Pericardium fibroblast (primary cell): ENCODE measurements at places on chromosomes 6 and 20. TPM values are rescaled to one million over a fixed set of nuclear protein-coding genes. Genes with fewer than 3 reads are reported as not detected.

HLA-DPB1 gene
- 7.7 and 7.8 TPM in 2 replicates for total RNA-seq

ZBTB12 gene
- 2.6 and 4.9 TPM in 2 replicates for total RNA-seq

RUNX2 gene
- 2.1 and 6.3 TPM in 2 replicates for total RNA-seq

MAS1 gene
- under 0.01 TPM in 1 of 2 replicates, not detected in the other for total RNA-seq

FRK gene
- total RNA-seq: 0.26 and 1.2 TPM in 2 replicates

MMP24 gene
- total RNA-seq: 0.26 and 0.93 TPM in 2 replicates

OPN5 gene
- not detected in 2 replicates for total RNA-seq

ATAT1 gene
- total RNA-seq: 2.0 and 7.9 TPM in 2 replicates

IL17F gene
- total RNA-seq: not detected in 2 replicates

HTR1E gene
- total RNA-seq: not detected in 2 replicates

TINAG gene
- not detected in 2 replicates for total RNA-seq

BCAS4 gene
- total RNA-seq: 5.6 and 8.2 TPM in 2 replicates

BTNL2 gene
- total RNA-seq: not detected in 2 replicates

GPANK1 gene
- 13.4 and 15.3 TPM in 2 replicates for total RNA-seq

STMND1 gene
- not detected in 2 replicates for total RNA-seq

ZC2HC1B gene
- not detected in 2 replicates for total RNA-seq

FAM209B gene
- total RNA-seq: not detected in 2 replicates

SLC17A9 gene
- 2.0 and 5.0 TPM in 2 replicates for total RNA-seq

COX4I2 gene
- total RNA-seq: 0.23 TPM in 1 of 2 replicates, not detected in the other

SLC22A16 gene
- total RNA-seq: not detected in 2 replicates

CALHM5 gene
- total RNA-seq: 1.4 and 4.2 TPM in 2 replicates

CNR1 gene
- 0.93 and 8.3 TPM in 2 replicates for total RNA-seq

CD93 gene
- total RNA-seq: 0.35 and 4.9 TPM in 2 replicates

LSM2 gene
- 40.0 and 71.4 TPM in 2 replicates for total RNA-seq

SOX18 gene
- total RNA-seq: 0.58 and 0.77 TPM in 2 replicates

C6orf132 gene
- 2.8 and 2.9 TPM in 2 replicates for total RNA-seq

CTNNBL1 gene
- total RNA-seq: 16.3 and 27.2 TPM in 2 replicates

LCA5 gene
- 3.7 and 4.2 TPM in 2 replicates for total RNA-seq

HRH3 gene
- not detected in 2 replicates for total RNA-seq

COL21A1 gene
- 77.5 and 151 TPM in 2 replicates for total RNA-seq

RNF182 gene
- total RNA-seq: 0.70 and 5.3 TPM in 2 replicates

ADGB gene
- total RNA-seq: not detected in 2 replicates

UNC5CL gene
- 0.12 TPM in 1 of 2 replicates, not detected in the other for total RNA-seq

EYS gene
- total RNA-seq: not detected in 2 replicates

BTN1A1 gene
- total RNA-seq: not detected in 2 replicates

PEX6 gene
- total RNA-seq: 30.1 and 40.1 TPM in 2 replicates

TNFRSF6B gene
- 2.6 and 9.3 TPM in 2 replicates for total RNA-seq

HIVEP1 gene
- 7.4 and 7.7 TPM in 2 replicates for total RNA-seq

GINS1 gene
- 1.4 and 2.3 TPM in 2 replicates for total RNA-seq

SIRPB1 gene
- total RNA-seq: 0.77 and 1.9 TPM in 2 replicates

RIMS4 gene
- total RNA-seq: 0.12 and 0.34 TPM in 2 replicates

BHLHE23 gene
- not detected in 2 replicates for total RNA-seq

HLA-DQB2 gene
- not detected in 2 replicates for total RNA-seq

RAB32 gene
- 95.8 and 133 TPM in 2 replicates for total RNA-seq
